ENCODE measurements at places on chromosomes 1 and 21. TPM values are rescaled to one million over a fixed set of nuclear protein-coding genes. Genes with fewer than 3 reads are reported as not detected.

The TCP10L gene
- 0.58 TPM for total RNA-seq

The TMEM52 gene
- total RNA-seq = 0.51 TPM

The FCN3 gene
- total RNA-seq = not detected

The FCRL2 gene
- total RNA-seq = 51.6 TPM

- no peaks in the 10 kb centered on the region for H3K36me3 ChIP-seq
- H3K4me3 ChIP-seq = peak within 1 kb of the TSS; percentile 85
- no peaks in the 10 kb centered on the region for H3K27me3 ChIP-seq
- DNase-seq = peak; percentile 56
Observed at GRCh38 chr1:28176492-28177470, at the start of gene PTAFR. PTAFR (minus strand) TSS chr1:28176690; CDS start chr1:28151021, 25,669 bp downstream.

GRCh38 chr1:53572815-53573173, 113.6 kb downstream of the DMRTB1 start:
- H3K27me3 ChIP-seq = peaks cover 17% of the 10 kb centered on the region
- no peaks in the 10 kb centered on the region for H3K36me3 ChIP-seq
- H3K4me3 ChIP-seq = no peak overlapping the region
- no peak overlapping the region for H3K27ac ChIP-seq
- no peaks in the 10 kb centered on the region for H3K4me1 ChIP-seq

DNA sequence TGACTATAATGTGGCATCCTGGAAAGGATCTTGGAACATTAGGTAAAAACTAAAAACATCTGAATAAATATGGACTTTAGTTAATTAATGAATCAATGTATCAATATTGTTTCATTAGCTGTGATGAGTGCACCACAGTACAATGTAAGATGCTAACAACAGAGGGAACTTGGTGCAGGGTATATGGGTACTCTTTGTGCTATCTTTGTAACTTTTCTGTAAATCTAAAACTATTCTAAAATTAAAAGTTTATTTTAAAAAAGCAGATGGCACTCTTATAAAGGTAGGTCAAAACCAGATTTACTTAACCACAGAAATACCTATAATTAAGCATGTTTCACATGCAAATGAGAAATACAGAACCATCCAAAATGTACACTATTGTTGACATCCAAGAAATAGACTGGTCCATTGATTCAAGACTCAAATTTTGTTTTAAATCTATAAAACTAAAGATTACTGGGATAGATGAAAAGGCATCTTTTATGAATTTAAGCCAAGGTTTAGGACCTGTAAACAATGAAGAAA, 38.4 kb downstream of the ACBD3 start:
- H3K4me1 ChIP-seq = peaks cover 31% of the 10 kb centered on the region
- DNase-seq = no peak
- peak overlapping the region; percentile 46 for H3K27ac ChIP-seq
- H3K27me3 ChIP-seq = no peaks in the 10 kb centered on the region
- no peak overlapping the region for H3K4me3 ChIP-seq
- H3K36me3 ChIP-seq = peaks cover 75% of the 10 kb centered on the region

- H3K4me3 ChIP-seq = no peak overlapping the region
- DNase-seq = no peak
- no peaks in the 10 kb centered on the region for H3K36me3 ChIP-seq
Observed at GRCh38 chr1:18344755-18345154, 136.0 kb upstream of the KLHDC7A start.

- H3K4me3 ChIP-seq = no peak overlapping the region
- no peak for DNase-seq
- H3K36me3 ChIP-seq = no peaks in the 10 kb centered on the region
- no peaks in the 10 kb centered on the region for H3K27me3 ChIP-seq
- H3K27ac ChIP-seq = no peak overlapping the region
Observed at GRCh38 chr1:116493036-116493435, 77.8 kb downstream of the CD58 start.

Measured in activated B cell treated with CpG ODN at 0.5 μM for 24 hours (primary cell).